Stimulated activated naive CD4-positive, alpha-beta T cell treated with Interleukin-2 at 50 U/mL for 16 hours (primary cell): ENCODE measurements at places on chromosomes 7 and 10.

DNA sequence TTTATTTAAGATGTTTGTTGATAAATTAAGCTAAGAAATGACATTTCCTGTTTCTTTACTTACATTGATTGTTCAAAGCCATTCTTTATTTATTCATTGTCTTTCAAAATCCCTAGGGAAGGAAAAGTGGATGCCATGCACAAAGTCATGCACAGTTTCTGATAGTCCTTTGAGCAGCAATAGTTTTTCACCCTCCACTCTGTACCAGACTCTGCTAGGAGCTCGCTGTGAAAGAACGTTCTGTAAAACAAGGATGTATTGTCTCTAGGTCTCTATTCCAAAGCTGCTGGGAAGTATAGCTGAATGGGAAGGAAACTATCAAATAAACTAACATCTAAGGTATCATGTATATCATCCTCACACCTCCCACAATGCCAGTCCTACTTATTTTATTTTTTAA, 7.8 kb upstream of the NOC3L start:
- no peak for DNase-seq

GRCh38 chr7:44490351-44491200, at the start of gene NUDCD3:
Gene NUDCD3 (minus strand): TSS chr7:44490658. CDS start chr7:44490600, 58 bp downstream.
- DNase-seq = peak; percentile 76

- peak; percentile 55 for DNase-seq
These were observed 50.6 kb upstream of the ITGB1 start for GRCh38 chr10:33008499-33009243.

DNA sequence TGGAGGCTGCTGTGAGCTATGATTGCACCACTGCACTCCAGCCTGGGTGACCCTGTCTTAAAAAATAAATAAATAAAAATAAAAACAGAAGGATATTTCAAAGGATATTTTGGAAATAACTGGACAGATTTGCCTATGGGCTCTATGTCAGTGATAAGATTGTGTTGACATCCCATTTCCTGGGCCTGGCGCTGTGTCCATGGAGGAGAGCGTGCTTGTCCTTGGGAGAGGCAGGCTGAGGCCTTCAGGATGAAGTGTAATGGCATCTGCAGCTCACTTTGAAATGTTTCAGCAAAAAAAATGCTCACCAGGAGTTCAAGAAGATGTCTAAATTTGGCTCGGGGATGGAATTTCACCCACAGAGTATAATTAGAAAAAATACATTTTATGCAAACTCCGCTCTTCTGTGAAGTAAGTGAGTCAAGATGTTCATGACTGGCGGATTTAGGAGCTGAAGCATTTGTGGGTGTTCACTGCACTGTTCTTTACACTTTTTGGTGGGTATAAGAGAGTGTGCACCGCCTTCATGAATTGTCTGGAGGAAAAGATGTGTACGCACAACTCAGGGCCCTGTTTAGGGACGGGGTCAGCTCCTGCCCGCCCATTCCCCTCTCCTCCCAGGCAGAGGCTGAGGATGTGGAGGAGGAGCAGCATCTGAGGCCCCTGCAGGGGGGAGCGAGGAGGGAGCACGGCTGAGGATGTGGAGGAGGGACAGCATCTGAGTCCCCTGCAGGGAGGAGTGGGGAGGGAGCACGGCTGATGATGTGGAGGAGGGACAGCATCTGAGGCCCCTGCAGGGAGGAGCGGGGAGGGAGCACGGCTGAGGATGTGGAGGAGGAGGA, 18.5 kb upstream of the FOXL3 start:
- DNase-seq = no peak

GRCh38 chr7:37128327-37129034, 320.2 kb downstream of the ELMO1 start:
- DNase-seq = no peak

GRCh38 chr7:76193466-76193865, 8.2 kb upstream of the SRRM3 start:
- DNase-seq = no peak
